Peyer's patch (tissue), 4 donors: ENCODE measurements at places on chromosomes 12 and 14.

DNA sequence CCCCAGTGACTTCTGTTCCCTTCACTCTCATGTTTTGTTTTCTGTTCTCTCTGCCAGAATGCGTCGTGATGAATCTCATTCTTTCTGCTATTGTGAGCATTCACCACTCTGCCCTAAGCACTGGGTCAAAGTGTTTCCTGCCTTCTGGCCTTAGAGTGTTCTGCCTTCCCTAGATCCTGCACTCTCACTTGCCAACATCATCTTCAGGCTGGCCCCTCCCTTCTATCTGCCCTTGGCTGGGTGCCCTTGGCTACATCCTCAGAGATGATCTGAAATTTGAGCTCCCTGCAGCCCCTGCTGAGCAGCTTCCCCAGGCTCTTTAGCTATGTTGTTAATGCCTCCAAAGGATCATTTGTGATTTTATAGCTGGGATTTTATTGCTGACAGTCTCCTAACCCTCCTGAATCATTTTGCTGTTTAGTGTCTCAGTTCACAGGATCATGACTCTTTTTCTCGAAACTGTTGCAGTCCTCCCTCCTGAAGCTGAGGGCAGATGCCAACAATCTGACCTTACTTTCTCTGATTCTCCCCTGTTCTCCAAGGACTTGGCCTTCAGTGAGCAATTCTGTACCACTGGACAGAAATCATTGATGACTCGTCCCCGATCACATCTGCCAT, 4.5 kb downstream of the DHRS2 start:
- no peak for DNase-seq

GRCh38 chr12:66352197-66352596, 49.9 kb downstream of the HELB start:
- DNase-seq, result no peak

DNA sequence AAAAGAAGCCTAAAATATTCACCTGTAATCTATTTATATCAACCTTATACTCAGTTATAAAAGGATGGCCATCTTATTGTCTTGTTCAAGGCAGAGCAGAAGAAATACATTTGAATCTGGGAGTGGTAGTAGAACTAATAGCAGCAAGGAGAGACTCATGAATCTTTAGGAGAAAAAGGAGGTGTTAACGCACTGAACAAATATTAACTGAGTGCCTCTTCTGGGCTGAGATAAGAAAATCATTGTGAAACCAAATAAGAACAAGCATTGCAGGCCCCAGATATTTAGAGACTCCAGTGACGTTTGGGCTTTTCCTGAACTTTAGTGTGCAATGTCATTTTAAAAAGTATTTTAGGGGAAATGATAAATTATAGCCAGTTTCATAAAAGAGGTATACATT, 790.6 kb downstream of the DIO2 start:
- no peak for DNase-seq

GRCh38 chr12:74043343-74043742, 494.3 kb upstream of the ATXN7L3B start:
- DNase-seq, result no peak

DNA sequence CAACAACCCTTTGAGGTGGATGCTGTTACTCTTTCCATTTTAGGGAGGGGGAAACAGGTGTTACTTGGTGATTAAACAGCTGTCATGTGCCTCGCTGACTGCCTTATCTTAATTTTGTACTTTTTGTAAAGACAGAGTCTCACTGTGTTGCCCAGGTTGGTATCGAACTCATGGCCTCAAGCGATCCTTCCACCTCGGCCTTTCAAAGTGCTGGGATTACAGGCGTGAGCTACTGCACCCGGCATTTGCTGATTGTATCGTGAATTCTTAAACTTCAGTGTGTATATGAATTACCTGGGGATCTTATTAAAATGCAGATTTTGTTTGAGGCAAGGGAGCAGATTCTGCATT, 659 bp downstream of the PSMD9 start:
- no peak for DNase-seq

DNA sequence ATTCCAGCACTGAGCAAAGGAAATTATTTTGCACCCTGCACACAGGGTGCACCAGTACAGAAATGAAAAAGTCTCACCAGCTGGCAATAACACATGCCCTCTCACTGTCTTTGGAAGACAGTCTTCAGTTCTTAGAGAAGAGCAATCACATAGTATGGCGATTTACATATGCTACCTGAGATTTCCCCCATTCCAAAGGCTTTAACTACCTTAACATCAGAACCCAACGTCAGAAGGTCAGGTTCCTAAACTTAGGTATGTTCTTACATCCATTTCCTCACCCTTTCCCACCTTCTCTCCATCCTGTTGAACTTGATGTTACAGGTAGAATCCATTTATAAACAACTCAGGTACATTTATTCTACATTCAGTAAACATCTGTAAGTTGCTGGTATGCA, 167.8 kb downstream of the PAWR start:
- no peak for DNase-seq

DNA sequence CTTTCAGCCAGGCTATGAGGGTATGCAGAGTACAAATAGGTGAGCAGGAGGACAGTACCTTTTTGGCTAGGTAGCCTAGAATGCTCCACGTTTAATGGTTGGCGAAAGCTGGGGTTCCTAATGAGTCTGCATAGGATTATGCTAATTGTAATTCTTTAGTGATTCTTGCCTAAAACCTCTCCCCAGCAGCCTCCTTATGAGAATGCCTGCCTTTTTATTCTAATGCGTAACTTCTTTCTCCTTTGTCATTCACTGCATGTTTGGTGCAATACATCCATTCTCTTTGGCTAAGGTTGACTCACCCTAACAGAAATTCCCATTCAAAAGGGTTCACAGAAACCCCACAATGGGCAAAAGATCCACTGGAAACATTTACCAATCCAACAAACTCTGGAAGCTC, 752.2 kb downstream of the FSCB start:
- DNase-seq, result no peak

DNA sequence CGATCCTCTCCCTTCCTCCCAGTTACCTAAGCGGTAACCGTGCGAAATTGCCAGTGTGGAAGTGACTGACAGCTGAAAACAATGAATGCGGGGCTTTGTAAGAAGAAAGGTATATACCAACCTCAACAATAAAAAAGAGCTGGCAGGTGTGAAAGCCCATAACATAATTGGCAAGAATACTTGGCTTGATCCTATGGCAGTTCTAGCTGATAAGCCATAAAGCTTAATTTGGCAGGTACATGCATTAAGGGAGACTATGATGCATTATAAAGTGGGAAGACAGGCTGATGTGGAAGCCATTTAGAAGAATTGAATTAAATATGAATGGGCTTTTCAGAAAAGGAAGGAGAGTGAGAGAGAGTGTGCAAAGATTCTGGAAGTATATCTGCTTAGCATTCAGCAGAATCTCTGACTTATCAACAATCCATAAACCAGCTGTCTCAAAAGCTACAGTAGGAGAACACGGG, 71.3 kb downstream of the CRACR2A start:
- DNase-seq, result no peak

DNA sequence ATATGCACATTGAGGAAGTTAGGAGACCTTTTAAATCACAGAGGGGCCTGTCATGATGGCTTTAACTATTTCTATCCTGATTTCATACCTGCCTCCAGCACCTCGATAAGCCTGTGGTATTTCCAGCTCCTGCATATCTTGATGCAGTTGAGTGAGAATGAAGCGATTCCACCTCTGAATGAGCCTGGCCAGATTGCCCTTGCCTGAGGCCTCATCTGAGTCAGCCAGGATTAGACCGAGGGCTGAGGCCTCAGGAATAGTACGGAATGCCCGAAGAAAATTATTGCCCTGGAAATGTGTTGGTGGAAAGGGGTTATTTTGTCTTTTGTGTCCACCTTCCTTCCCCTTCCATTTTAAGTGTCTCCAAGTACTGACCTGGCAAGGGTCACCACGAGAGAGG, 8.4 kb upstream of the CNPY2 start:
- no peak for DNase-seq

DNA sequence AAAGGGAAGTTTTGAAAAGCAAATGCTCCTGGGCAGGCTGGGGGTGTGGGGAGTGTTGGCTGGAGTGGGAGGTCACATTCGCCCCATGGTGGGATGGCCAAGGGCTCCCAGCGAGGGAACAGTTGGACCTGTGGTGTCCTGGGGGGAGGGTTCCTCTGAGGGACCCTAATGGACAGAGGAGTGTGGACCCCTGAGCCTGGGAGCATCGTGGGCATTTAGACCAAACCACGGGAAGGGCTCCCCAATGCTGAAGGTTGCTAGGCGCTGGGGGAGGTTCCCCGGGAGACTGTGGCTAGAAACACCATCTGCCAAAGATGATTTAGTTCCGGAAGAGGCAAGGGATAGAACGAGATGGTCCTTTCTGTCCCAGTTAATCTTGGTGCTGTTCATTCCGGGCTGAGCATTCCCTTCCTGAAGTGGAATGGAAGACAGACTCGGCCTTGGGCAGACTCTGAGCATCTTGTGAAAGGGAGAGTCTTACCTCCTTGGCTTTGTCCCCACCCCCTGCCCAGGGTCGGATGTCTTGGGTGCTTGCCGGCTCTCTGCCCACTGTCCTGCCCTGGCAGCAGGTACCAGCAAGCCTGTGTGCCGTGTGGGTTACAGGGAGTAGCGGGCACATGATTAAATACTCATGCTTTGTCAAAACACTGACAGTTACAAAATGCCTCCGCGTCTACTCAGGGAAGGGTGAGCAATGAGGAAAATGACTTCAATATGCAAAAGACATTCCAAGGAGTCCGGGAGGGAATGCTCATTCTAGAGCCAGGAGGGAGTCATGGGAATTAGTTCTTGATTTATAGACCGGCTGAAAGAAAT, 215.9 kb downstream of the CACNA1C start:
- no peak for DNase-seq

DNA sequence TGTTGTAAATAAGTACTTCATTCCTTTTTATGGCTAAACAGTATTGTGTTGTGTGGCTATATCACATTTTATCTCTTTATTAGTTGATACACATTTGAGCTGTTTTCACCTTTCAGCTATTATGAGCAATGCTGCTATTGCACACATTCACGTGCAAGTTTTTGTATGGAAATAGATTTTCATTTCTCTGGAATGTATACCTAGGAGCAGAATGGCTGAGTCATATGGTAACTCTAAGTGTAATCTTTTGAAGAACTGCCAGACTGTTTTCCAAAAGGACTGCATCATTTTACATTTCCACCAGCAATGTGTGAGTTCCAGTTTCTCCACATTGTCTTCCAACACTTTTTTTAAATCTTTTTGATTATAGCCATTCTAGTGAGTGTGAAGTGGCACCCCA, 134.0 kb downstream of the SRGAP1 start:
- DNase-seq, result no peak

GRCh38 chr14:22538671-22539228, 50.3 kb downstream of the DAD1 start:
- no peak for DNase-seq

- DNase-seq, result no peak
These were observed 99.9 kb downstream of the PHETA1 start for GRCh38 chr12:111268738-111269572.

DNA sequence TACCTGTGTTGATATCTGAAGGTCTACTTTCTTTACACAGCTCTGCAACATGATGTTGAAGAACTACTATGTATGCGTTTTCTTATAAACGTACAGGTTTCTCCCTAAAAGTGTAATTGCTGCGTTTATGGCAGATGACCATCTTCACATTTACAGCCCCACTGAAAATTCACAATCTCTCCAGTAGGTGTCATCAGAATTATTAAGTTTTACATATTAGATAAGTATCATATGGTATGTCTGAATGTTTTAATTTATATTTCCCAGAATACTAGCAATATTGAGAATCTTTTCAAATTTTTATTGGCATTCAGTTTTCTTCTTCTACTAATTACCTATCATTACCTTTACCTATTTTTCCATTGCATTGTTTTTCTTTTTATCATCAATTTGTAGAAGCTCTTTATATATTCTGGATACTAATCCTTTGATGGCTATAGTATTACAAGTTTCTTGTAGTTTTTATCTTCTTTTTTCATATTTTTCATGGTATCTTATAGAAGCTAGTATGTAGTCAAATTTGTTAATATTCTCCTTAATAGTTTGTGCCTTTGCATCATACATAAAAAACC, 123.5 kb downstream of the CAPZA3 start:
- DNase-seq, result no peak

- DNase-seq, result peak; percentile 53
These were observed 13.9 kb upstream of the UBC start for GRCh38 chr12:124928095-124928911.

- DNase-seq, result no peak
These were observed 136.4 kb downstream of the CNTN1 start for GRCh38 chr12:40828593-40828990.

- no peak for DNase-seq
These were observed 37.2 kb downstream of the BTBD7 start for GRCh38 chr14:93295541-93296220.

DNA sequence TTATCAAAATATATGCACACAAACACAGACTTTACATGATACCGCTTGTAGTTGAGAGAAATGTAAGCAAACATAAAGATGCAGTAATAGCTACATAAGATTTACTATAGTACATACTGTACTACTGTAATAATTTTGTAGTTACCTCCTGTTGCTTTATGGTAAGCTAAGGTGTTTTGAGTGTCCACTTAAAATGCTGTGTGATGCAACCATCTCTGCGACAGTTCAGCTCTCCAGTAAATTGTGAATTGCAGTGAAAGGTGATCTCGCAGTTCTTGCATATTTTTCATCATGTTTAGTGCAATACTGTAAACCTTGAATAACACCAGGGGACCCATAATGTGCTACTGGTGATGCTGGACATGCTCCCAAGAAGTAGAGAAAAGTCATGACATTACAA, 21.6 kb downstream of the ZC3H14 start:
- no peak for DNase-seq

DNA sequence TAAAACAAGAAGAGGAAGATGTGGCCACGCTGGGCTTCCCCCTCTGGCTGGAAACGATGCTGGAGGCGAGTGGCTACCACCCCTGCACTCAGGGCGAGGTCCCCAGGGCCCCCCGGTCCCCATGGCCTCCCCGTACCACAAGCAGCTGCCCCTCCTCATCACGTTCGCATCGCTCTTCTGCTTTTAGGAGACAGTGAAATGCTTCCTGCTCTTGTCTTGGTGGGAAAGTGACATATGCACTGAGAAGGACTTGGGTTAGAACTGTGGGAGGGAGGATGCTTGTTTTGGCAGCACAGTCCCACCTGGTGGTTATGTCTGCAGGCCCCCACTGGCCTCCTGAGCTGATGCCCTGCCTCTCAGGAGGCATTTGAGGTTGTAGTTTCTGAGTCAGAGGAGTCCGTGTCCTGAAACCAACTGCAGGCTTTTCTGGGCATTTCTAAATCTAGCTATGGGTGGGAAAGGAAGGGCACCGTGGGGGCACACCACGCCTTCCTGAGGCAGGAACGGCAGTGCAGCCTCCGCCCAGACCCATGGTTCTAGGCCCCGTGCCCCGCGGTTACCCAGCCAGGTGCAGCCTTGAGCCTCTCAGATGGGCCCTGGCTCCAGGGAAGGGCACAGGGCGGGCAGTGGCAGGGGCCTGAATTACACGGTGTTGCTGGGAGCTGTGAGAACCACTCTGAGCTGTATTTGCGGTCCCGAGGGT, 139.3 kb downstream of the ADGRD1 start:
- DNase-seq, result peak; percentile 56
